ENCODE measurements at places on chromosomes 2 and 18. TPM values are rescaled to one million over a fixed set of nuclear protein-coding genes. Genes with fewer than 3 reads are reported as not detected.
A peak's percentile ranks its signal among the peaks of the same experiment; 100 is the strongest.

- H3K27me3 ChIP-seq = no peaks in the 10 kb centered on the region
- no peaks in the 10 kb centered on the region for H3K36me3 ChIP-seq
- no peak for DNase-seq
These were observed 256.6 kb upstream of the RASGRP3 start for GRCh38 chr2:33219850-33220275.

GRCh38 chr18:63107171-63107845 lies 212.3 kb downstream of the BCL2 start:
- H3K4me1 ChIP-seq = no peaks in the 10 kb centered on the region
- no peaks in the 10 kb centered on the region for H3K36me3 ChIP-seq
- DNase-seq = no peak
- H3K27ac ChIP-seq = no peak overlapping the region

DNA sequence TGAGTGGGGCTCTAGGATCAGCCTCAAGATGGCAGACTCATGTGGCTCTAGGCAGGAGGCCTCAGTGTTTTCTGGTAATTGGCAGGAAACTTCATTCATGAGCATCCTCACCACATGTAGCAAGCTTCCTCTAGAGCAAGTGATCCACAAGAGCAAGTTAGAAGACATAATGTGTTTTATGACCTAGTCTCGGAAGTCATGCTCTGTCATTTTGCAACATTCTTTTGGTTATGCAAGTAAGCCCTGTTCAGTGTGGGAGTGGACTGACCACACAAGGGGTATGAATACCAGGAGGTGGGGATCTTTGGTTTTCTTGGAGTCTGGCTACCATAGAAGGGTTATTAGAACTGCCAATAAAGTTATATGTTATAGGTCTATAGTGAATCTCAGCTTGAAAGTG lies 66.8 kb upstream of the STK39 start:
- no peaks in the 10 kb centered on the region for H3K36me3 ChIP-seq
- no peak for DNase-seq
- H3K27me3 ChIP-seq = no peaks in the 10 kb centered on the region
- H3K4me3 ChIP-seq = no peak overlapping the region
- no peak overlapping the region for H3K27ac ChIP-seq

DNA sequence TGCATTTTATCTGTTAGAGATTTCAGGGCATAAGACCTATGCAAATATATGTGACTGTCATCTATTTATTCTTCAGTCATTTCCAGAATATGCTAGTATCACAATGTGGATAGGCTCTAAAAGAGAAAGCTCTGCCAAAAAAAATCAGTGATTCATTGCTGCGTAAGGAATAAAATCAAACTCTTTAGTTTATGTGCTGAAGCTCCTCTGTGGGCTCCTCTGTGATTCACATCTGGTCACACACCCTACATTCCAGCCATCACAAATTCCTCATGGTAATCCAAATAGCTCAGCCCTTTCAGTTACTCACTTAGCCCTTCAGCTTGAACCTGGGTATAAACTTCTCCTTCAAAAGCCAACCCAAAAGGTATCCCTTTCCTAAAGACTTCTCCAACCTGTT lies 21.4 kb downstream of the DLGAP1 start:
- H3K27ac ChIP-seq = no peak overlapping the region
- no peak for DNase-seq
- H3K4me1 ChIP-seq = no peaks in the 10 kb centered on the region
- no peaks in the 10 kb centered on the region for H3K36me3 ChIP-seq

The ALK gene
- not detected for total RNA-seq

- no peaks in the 10 kb centered on the region for H3K27me3 ChIP-seq
- H3K4me3 ChIP-seq = peak overlapping the region; percentile 64
These were observed 634 bp downstream of the SPATS2L start for GRCh38 chr2:200306931-200307723.

- H3K27me3 ChIP-seq = no peaks in the 10 kb centered on the region
- no peaks in the 10 kb centered on the region for H3K36me3 ChIP-seq
- no peaks in the 10 kb centered on the region for H3K4me1 ChIP-seq
These were observed 399.8 kb downstream of the TMEM182 start for GRCh38 chr2:103161456-103162289.

- H3K4me3 ChIP-seq = no peak overlapping the region
- peaks cover 9% of the 10 kb centered on the region for H3K36me3 ChIP-seq
- H3K27ac ChIP-seq = no peak overlapping the region
- no peaks in the 10 kb centered on the region for H3K27me3 ChIP-seq
- H3K4me1 ChIP-seq = no peaks in the 10 kb centered on the region
- no peak for DNase-seq
These were observed 144.0 kb upstream of the IL1R2 start for GRCh38 chr2:101847661-101848339.

GRCh38 chr2:127011231-127011661 lies 95.7 kb downstream of the BIN1 start:
- no peak overlapping the region for H3K4me3 ChIP-seq
- no peak for DNase-seq
- H3K36me3 ChIP-seq = no peaks in the 10 kb centered on the region
- H3K27ac ChIP-seq = no peak overlapping the region

DNA sequence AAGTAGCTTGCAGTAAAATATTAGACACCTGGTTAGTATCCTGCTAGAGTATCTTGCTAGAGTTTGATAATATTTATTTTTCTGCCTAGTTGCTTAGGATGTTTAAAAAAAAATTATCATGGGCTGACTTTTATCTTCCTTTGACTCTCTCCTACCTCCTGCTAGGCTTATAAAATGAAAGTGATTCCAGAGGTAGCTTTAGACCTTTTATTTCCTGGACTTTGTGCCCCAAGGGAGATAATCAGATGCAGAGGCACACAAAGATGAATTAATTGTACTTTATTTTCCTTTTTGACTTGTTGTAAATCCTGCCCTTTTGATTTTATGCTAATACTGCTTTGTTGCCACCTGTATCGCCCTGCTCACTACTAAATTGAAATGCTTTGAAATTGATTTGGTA lies 130.7 kb downstream of the WDSUB1 start:
- no peak overlapping the region for H3K4me3 ChIP-seq
- H3K4me1 ChIP-seq = peaks cover 41% of the 10 kb centered on the region
- no peak overlapping the region for H3K27ac ChIP-seq
- DNase-seq = no peak

DNA sequence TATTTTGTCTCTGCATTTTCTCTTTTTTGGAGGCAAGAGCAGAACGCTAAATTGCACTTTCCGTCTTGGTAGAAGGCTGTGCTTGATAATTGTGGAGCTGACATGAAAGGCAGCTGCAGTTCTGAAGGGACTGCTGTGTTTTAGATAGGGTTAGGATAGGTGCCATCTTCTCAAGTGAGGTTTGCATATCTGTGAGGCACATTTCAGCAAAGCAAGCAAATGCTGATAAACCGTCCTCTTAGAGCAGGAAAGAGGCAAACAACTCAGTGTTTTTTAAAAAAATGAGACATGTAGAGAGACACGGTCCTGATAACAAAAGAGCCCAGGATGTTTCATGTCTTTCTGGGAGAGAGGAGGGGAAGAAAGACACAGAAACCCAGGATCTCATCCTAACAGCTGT lies 217.7 kb downstream of the SOCS6 start:
- H3K4me1 ChIP-seq = no peaks in the 10 kb centered on the region
- H3K4me3 ChIP-seq = no peak overlapping the region
- no peak overlapping the region for H3K27ac ChIP-seq
- DNase-seq = no peak

DNA sequence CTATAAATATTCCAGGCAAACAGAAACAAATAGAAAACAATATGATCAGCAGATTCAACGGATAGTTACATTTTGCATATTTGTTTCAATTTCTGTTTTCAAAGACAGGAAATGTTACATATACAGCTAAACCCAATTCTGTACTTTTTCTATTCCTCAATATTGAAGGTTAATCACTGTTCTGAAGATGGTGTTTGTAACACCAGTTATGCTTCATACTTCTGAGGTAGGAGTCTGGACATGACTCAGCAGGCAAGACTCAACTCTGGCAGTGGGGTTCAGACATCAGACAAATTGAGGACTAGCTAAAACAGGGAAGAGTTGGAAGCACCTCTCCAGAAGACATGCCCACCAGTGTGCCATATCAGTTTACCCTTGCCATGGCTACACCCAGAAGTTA lies 16.6 kb downstream of the SERPINB13 start:
- no peak for DNase-seq
- H3K4me3 ChIP-seq = no peak overlapping the region
- no peaks in the 10 kb centered on the region for H3K27me3 ChIP-seq
- no peak overlapping the region for H3K27ac ChIP-seq
- H3K4me1 ChIP-seq = peaks cover 5% of the 10 kb centered on the region
- H3K36me3 ChIP-seq = no peaks in the 10 kb centered on the region

DNA sequence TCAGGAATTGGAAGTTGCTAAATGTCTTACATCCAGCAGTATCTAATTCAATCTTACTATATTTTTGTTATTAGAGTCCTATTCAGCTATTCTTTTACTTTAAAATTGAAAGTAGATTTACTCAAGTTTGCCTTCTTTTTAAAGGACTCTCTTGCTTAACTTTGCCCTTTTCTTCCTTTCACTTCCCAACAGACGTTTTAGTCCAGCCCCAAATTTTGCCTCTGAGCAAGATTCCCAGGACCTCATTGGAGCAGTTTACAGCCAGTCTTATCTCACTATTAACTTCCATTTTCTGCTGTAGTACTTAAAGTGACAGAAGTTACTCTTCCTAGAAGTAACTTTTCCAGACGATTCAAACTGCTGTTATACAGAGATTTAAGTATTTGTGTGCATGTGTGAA lies 1.7 kb upstream of the PRKD3 start:
- H3K36me3 ChIP-seq = no peaks in the 10 kb centered on the region
- H3K4me3 ChIP-seq = no peak overlapping the region
- no peaks in the 10 kb centered on the region for H3K4me1 ChIP-seq
- no peak overlapping the region for H3K27ac ChIP-seq
- H3K27me3 ChIP-seq = peaks cover 15% of the 10 kb centered on the region
- DNase-seq = no peak

- no peak overlapping the region for H3K4me3 ChIP-seq
- no peaks in the 10 kb centered on the region for H3K36me3 ChIP-seq
- H3K4me1 ChIP-seq = no peaks in the 10 kb centered on the region
- H3K27ac ChIP-seq = no peak overlapping the region
These were observed 748.0 kb downstream of the DPP10 start for GRCh38 chr2:115190459-115190858.

GRCh38 chr18:11713756-11714155 lies 24.7 kb downstream of the GNAL start:
- no peak overlapping the region for H3K27ac ChIP-seq
- no peaks in the 10 kb centered on the region for H3K27me3 ChIP-seq
- no peaks in the 10 kb centered on the region for H3K36me3 ChIP-seq
- no peaks in the 10 kb centered on the region for H3K4me1 ChIP-seq

- H3K27me3 ChIP-seq = no peaks in the 10 kb centered on the region
- H3K4me1 ChIP-seq = peaks cover 16% of the 10 kb centered on the region
- no peak overlapping the region for H3K27ac ChIP-seq
- H3K4me3 ChIP-seq = peak overlapping the region; percentile 18
- no peak for DNase-seq
- no peaks in the 10 kb centered on the region for H3K36me3 ChIP-seq
These were observed 25.1 kb downstream of the DNPEP start for GRCh38 chr2:219362524-219363164.

- H3K4me1 ChIP-seq = no peaks in the 10 kb centered on the region
- no peaks in the 10 kb centered on the region for H3K36me3 ChIP-seq
- no peak overlapping the region for H3K27ac ChIP-seq
These were observed 492.3 kb upstream of the ZEB2 start for GRCh38 chr2:145012214-145012670.

DNA sequence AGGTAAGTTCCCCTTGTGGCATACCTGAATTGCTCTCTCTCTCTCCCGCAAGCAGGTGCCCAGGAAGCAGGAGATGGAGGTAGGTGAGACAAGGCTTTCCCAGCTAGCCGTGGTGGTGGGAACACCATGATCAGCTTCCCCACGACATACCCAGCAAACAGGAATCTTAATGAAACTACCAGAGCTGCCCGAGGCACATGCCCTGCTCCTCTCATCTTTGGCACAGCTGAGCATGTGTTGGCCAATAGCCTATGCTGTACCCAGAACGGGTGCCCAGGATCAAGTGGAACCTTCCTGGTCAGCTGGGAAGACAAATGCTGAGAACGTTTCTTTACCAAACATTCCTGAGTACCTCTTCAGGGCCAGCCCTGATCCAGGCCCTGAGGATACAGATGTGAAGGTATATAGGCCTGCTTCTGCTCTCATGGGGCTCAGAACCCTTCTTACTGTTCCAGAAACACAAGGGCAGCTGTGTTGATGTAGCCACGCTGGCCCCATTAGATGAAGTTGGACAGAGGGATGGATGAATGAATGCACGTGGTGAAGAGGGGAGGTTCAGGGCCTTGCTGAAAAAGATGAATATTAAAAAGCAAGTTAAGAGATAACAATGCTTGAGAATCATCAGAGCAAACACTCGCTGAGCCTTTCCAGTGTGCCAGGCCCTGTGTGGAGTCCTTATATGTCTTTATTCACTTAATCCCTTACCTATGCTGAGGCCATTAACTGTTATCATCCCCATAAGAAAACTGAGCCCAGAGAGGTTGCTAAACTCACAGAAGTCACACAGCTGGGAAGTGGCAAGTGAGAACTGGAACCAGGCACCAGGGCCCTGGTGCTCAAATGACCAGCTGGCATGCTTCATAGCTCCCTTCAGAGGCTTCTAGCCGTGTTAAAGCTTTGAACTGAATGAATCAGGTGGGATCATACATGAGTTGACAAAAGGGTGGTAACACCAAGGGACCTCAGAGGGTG lies 68.8 kb upstream of the TMEM247 start:
- H3K27me3 ChIP-seq = no peaks in the 10 kb centered on the region
- no peak for DNase-seq
- no peak overlapping the region for H3K4me3 ChIP-seq
- H3K27ac ChIP-seq = no peak overlapping the region

The SH2D6 gene
- 2.7 TPM for total RNA-seq

- no peaks in the 10 kb centered on the region for H3K36me3 ChIP-seq
- H3K27me3 ChIP-seq = no peaks in the 10 kb centered on the region
- H3K4me1 ChIP-seq = no peaks in the 10 kb centered on the region
- H3K4me3 ChIP-seq = no peak overlapping the region
- no peak overlapping the region for H3K27ac ChIP-seq
These were observed 385.4 kb upstream of the RND3 start for GRCh38 chr2:150872756-150873395.

DNA sequence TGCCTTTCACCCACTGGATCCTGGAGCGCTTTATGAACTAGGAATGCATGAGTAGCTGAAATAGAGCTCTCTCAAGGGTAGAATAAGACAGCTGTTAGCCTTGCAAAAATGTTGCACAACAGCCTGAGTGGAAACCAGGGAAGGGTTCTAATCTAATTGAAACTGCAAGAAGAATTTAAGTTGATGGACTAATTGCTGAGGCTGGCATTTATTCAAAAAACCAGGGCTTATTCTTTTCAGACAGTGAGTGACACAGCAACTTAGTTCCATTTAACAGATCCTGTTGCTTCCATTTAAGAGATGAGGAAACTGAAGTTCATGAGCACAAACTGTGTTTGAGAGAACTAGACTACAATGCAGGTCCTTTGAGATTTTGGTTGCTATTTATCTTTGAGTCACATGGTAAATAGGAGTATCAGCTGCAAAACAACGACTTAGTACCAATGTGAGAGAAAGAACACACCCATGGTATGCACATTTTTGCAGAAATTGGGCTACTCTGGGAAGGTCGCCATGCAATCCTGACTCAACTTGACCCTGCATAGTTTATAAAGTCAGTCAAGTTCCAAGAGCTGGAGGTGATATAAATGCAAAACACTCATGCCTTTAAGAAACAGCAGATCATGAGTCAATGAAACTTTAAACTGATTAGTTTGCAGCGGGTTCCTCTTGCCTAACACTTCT lies 76.4 kb upstream of the PARD3B start:
- peaks cover 3% of the 10 kb centered on the region for H3K27me3 ChIP-seq
- H3K4me1 ChIP-seq = no peaks in the 10 kb centered on the region
- no peak for DNase-seq
- H3K36me3 ChIP-seq = no peaks in the 10 kb centered on the region
- H3K4me3 ChIP-seq = no peak overlapping the region

Data from HCT116 (cell line).